K562 (cell line): ENCODE measurements at places on chromosomes 1 and 21.

GRCh38 chr1:59691261-59691660 lies 123.5 kb upstream of the HOOK1 start:
- no peak for DNase-seq

DNA sequence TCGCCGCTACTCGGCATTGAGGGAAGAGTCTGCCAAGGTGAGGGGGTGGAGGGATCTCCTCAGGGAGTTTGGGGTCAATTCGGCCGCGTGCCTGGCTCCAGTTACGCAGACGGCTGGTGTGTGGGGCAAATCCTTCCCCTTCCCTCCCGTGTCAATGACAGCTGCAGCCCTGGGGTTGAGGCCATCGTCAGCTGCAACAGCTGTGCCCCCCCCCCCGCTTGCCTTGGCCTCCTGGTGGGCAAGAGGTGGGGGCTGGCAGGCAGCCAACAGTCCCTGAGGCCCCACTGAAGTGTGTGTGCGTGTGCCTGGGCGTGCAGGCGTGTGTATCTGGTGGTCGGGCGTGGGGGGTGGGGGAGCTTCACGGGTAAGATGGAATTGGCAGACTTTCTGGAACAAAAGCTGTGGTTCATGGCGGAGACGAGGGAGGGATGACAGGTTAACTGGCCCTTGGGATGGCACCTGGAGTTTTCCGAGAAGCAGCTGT lies 25.6 kb downstream of the PPFIA4 start:
- DNase-seq: no peak

DNA sequence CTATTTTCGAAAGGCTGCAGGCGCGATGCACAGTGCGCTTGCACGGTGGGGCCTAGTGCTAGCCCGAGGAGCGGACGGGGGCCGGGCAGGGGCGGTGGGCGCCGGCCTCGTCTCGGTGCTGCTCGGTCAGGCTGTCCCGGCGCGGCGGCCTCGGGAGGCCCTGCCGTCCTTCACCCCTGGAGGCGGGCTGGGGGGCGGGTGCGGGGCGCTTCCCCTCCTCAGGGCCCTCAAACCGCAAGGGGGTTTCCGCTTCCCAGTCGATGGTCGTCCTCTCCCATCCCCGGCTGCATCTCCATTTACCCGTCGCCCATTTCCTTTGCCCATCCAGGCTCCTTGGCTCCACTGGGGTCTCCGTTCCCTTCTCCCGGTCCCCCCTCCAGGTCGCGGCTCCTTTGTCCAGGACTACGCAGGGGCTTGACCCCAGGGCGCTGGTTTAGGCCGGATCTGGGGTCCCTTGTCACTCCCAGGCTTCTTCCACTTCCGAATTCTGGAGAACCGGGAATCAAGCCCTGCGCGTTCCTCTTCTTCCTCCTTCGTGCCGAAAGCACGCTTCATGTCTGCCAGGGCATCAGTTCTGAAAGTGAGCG lies 196.3 kb upstream of the LMO4 start:
- DNase-seq: no peak

DNA sequence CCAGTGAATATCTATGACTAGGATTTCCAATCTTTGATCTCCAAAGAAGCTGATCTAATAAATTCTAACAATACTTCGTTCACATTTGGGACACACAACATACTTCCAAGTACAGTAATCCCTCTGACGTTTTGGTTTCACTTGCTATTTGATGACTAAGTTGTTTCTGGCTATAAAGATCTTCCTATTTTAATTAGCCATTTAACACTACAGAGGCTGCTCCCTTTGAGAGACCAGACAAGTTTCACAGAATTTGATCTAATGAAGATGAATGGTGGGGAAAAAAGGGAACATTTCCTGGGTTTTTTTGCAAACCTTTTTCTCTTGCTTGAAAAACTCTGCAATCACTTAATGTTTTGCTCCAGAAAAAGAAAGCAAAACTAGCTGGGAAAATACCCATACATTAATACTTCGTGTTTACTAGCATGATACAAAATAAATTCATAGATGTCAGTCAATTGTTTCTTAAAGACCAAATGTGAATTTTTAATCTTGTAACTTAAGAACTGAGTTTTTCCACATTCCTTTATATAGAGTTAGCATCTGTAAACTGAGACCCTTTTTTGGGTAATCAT lies 28.0 kb upstream of the GLIS1 start:
- DNase-seq: no peak

- DNase-seq: no peak
Measured at GRCh38 chr1:1264026-1264425, 9.6 kb downstream of the UBE2J2 start.

DNA sequence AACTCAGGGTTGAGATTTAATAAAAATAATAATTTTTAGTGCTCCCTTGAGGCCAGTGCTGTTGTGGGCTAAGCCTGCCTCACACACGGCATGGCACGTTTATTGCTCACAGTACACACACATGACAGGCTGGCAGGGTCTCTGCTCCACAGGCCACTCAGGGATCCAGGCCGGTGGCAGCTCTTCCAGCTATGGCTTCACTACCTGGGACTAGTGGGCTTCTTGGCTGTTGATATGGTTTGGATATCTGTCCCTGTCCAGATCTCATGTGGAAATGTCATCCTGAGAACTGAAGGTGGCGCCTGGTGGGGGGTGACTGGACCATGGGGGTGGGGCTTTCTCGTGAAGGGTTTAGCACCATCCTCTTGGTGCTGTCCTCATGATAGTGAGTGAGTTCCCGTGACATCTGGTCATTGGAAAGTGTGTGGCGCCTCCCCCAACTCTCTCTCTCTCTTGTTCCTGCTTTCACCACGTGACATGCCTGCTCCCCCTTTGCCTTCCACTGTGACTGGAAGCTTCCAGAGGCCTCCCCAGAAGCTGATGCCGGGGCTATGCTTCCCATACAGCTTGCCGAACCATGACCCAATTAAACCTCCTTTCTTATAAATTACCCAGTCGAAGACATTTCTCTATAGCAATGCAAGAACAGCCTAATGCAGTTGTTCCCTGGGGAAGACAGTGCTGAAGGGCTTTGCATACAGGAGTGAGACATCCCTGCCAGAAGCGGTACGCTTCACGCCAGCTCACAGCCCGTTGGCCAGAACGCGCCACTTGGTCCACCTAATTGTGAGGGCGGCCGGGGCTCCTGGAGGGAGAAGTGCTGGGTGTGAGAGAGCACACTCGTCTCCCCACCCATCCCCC lies 226.9 kb upstream of the C1orf174 start:
- DNase-seq: peak; percentile 27

- DNase-seq: peak; percentile 6
Measured at GRCh38 chr1:45557422-45557944, 6.9 kb downstream of the AKR1A1 start.

DNA sequence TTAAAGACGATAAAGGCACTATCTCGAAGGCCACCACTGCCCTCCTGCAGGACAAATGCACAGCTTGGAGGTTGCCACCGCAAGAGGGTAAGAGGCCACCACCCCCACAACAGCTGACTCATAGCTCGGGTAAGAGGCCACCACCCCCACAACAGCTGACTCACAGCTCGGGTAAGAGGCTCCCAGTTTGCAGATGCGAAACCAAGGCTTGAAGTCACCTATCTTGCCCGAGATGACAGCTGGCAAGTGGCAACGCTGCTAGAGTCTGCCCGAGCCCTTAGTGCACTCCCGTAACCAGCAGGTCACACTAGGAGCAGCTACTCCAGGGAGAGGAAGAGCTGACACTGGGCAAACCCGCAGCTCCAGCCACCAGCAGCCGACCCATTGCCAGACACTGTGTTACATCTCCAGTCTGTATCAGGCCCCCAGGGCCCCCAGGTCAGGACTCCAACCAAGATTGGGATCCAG lies 17.1 kb upstream of the SPSB1 start:
- peak; percentile 68 for DNase-seq

DNA sequence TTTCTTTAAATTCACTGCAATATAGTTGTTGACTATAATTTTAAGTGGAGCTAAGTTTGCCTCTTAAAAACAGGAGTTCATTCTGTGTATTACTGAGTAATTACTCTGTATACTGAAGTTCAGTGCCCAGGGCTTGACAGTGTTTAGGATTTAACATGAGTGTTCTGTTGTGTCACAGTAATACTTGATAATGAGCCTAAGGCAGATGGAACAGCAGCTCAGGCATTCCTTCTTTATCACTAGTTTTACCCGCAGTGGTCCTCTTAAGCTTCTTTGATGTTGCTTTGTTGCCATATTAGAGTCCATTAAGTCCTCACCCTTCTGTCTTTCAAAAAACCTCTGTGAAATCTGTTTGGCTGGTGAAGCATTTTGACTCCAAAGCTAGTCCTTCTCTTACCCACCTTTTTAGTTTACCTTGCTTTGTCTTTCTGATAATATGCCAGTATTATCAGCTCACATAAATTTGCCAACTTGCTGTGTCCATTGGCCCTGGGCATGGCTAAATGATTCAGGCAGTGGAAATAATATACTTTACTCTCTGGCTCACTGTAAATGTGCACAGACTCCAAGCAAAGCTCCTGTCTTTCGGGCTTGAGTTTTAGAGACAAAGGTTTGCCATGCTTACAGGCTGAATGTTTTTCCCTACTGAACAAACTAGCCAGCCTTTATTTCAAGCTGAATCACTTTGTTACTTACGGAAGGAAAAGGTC lies 17.7 kb downstream of the HIPK1 start:
- DNase-seq: no peak

DNA sequence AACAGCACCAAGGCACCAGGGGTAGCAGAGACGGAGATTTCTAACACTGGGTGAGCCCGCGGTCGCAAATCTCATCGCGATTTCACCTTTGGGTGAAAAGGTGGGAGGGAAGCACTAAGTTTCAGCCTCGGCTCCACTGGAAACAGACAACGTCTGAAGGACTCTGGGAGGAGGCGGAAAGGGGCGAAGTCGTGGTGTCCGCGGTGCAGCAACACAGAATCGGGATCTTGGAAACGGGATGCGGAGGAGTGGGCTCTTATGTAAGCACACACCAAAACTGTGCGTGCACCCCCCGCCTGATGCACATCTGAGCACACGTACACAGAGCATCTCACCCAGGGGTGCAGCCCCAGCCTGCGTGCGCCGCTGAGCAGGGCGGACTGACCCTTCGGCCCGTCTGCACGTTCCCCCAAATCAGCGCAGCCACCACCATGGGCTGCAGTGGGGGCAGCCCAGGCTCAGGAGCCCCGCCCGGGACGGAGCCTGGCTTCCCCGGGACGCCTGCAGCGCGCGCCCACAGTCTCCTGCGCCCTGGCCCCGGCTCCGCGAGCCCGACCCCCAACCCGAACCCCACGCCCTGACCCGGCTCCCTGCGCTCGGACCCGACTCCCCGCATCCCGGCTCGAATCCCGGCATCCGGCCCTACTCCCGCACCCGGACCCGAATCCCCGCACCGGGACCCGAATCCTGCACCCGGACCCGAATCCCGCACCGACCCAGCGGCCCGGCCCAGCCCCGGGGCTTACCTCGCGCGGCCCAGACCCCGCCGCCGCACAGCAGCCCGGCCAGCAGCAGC lies 670 bp downstream of the CLSTN1 start:
- DNase-seq: peak; percentile 62

DNA sequence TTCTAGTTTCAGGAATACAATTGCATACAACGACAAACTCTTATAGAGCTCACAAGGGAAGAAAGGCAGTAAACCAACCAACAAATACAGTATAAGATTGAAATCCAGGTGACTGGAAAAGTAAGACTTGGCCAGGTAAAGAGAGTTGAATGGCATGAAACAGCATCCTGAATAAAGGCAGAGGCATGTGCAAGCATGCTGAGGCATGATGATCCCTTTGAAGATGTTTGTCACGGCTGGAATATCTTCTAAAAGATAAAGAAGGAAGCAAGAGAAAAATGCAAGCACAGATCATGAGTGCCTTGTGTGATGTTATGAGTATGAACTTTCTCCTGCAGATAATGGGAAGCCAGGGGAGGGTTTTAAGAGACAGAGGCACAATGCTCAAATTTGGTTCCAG lies 83.3 kb upstream of the SPATA6 start:
- DNase-seq: no peak

DNA sequence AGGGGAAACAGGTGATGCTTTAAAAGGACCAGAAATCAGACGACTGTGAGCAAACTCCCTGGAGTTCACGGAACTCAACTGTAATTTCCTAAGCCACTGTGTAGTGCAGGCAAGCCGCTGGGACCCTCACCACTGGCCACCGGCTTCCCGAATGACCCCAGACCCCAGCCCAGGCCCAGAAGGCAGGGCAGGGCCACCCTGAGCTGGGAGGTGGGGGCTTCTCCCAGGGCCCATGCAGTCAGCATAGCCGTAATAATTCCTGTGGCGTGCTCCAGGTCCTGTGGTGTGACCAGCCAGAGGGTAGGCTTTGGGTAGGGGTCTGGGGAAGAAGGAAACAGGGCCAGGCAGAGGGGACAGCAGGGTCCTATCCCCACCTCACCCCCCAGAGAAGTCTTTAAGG lies 3.5 kb upstream of the ARF1 start:
- no peak for DNase-seq

DNA sequence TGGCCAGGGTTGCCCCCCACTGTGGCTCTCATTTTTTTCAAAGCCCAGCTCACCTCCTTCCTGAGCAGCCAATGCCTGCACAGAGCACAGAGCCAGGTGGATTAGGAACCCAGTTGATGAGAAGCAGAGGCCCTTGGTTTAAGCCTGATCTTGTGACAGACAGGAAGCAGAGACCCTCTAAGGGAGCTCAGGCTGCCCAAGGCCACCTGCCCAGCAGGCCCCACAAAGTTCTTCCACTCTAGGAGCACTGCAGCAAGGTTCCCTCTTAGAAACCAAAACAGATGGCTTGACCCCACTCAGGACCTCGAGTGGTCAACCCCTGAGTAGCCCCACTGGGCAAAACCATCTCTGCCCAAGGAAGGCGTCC lies 25.5 kb upstream of the PRSS38 start:
- no peak for DNase-seq

DNA sequence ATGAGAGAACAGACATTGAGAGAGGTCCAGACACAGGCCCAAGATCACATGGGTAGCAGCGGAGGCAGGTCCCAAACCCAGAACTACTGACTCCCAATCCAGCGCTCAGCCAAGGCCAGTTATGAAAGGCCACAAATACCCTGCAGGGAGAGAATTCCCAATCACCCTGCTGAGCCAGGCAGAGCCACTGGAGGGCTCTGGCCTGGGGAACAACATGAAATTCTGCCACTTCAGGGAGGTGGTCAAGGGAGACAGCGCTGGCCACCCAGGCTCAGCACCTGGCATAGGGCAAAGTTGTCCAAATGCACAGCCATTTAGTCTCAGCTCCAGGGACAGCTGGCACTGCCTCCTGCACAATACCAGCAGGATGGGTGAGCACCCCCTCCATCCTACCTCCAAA lies 27.5 kb downstream of the SLC9A1 start:
- no peak for DNase-seq
